Stimulated activated CD8-positive, alpha-beta memory T cell treated with anti-CD3 and anti-CD28 coated beads, Interleukin-4, amount 100 ng/mL, for 1 hour (primary cell): ENCODE measurements at places on chromosomes 6 and 20.

- no peak for DNase-seq
These were observed 371.0 kb upstream of the RUNX2 start for GRCh38 chr6:44957156-44957555.

DNA sequence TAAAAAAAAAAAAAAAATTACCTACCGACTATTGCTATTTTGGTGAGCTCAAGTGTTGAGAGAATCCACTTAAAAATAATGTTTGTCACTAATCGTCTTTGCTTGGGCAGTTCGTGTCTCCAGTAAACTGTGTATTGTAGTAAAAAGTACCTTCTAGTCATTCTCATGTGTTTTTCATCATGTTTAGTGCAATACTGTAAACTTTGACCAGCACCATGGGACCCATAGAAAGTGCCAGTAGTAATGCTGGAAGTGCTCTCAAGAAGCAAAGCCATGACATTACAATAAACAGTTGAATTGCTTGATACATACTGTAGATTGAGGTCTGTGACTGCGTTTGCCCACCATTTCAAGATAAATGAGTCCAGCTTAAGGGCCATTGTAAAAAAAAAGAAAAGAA is 395.2 kb downstream of the BCKDHB start:
- no peak for DNase-seq

DNA sequence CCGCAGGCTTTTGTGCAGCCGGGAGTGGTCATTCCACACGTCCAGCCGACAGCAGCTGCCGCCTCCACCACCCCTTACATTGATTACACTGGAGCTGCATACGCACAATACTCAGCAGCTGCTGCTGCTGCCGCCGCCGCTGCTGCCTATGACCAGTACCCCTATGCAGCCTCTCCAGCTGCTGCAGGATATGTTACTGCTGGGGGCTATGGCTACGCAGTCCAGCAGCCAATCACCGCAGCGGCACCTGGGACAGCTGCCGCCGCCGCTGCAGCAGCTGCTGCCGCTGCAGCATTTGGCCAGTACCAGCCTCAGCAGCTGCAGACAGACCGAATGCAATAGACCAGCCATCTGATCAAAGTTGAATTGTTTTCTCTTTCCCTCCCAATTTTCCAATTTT is 10.6 kb downstream of the RBM24 start:
- no peak for DNase-seq

- DNase-seq, result no peak
These were observed 83.3 kb downstream of the DCDC2 start for GRCh38 chr6:24274441-24275083.

GRCh38 chr20:34124469-34125249 is 12.6 kb upstream of the EIF2S2 start:
- no peak for DNase-seq

DNA sequence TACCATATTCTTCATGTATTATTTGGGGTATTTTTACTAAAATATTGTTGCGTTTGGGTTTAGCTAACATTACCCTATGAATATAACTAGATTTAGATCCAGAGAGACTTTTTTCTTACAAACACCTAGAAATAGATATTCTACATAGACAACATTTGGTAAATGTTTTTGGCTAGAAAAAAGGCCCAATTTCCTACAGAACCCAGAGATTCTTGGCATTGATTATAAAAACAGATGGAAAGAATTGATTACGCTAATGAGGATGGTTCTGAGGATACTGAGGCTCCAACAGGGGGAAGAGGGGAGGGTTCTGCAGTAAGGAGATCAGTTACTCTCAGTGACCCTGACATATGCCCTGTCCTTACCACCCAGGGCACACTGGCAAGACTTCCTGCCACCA is 123.2 kb downstream of the IPCEF1 start:
- DNase-seq, result no peak

- DNase-seq, result no peak
These were observed 17.2 kb downstream of the CARMIL1 start for GRCh38 chr6:25296217-25296905.
